ENCODE measurements at places on chromosomes 4 and X.

DNA sequence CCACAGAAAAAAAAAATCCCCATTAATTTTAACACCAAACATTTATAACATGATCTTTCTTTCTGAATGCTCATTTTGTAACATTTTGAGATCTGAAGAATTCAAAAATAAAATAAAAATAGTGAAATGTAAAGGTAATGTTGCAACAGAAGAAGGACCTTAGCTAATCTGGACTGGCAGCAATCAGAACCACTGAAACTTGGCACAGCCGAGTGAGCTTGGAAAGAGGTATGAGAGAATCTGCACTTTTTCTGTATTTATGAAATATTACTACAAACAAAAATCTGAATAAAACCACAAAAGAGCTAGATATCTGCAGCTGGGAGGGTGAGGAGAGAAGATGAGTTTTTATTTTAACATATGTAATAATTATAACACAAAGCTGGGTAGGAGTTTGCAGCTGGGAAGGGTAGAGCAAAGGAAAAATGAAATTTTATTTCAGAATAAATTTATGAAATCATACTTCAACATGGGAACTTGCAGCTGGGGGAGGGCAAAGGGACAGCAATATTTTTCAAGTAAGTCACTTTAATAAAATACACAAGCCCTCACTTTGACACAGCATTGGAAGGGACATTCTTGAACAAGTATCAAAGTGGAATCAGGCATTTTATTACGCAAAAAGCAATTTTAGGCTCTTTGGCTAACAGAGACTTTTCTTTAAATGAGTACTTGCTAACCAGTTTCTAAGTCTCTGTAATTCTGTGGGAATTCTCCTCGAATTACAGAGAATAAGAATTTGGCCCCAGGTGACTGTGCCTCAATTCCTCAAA is 26.7 kb downstream of the DKK2 start:
- DNase-seq: no peak

DNA sequence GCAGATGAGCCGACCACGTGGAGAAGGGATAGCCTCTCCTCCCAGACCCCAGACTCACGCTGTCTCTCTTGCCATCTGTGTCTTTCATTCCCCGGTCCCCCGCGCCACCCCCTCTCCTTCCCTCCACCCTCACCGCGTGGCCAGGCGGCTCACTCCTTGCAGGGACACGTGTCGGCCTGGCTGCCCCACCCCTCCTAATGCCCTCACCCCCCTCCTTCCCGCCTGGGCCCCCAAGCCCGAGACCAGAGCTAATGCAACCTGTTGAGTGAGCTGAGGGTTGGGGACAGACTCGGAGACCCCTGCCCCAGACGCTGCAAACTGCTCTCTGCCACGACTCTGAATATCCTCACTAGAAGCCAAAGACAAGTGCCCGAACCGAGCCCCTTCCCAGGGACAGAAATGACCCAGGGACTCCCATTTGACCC is 1.8 kb downstream of the SLC38A5 start:
- peak; percentile 32 for DNase-seq

GRCh38 chrX:145843146-145843904 is 25.7 kb downstream of the SLITRK2 start:
- no peak for DNase-seq

- peak; percentile 63 for DNase-seq
Measured at GRCh38 chr4:176377780-176378179, 58.0 kb downstream of the SPCS3 start.

DNA sequence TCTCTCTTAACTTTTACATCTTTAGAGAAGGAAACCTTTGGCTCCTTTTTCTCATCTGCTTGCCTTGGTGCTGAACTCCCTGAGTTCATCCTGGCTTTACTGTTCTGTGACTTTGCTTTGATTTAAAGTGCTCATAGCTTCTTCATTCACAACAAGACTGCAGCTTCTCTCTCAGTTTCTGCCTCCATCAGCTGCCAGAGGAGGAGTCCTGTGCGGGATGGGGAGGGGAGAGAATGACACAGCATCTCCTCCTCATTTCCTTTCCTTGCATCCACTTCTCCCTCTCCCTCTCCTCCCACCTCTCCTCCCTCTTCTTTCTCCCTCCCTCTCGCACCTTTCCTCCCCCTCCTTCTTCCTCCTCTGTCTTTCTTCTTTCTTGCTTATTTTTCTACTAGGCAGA is 42.0 kb downstream of the CBLL2 start:
- peak; percentile 0 for DNase-seq

- no peak for DNase-seq
Measured at GRCh38 chr4:1459722-1460511, 53.7 kb upstream of the NKX1-1 start.

GRCh38 chr4:7648544-7649395 is 214.0 kb upstream of the PSAPL1 start:
- no peak for DNase-seq

- DNase-seq: peak; percentile 60
Measured at GRCh38 chrX:63889001-63889400, 104.0 kb upstream of the ARHGEF9 start.

GRCh38 chr4:40310225-40310624 is 24.9 kb upstream of the CHRNA9 start:
- no peak for DNase-seq

- DNase-seq: no peak
Measured at GRCh38 chrX:152918707-152919106, 20.8 kb downstream of the ZNF185 start.

DNA sequence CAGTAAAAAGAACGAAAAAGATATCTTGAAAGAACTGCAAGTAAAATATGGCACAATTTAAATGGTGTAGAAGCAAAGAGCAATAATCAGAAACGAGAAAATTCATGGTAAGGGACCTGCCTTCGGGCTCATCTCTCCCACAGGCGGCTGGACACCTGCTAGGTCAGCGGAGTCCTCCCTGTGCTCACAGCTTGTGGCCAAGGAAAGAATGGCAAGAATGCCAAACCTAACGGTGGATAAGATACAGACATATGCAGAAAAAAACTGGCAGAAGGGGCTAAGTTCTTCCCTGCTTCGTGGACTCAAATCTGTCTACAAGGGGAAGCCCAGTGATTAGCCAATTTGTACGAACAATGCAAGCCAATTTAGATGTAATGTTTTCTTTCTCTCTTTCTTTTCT is 152.1 kb upstream of the VCX start:
- DNase-seq: no peak

DNA sequence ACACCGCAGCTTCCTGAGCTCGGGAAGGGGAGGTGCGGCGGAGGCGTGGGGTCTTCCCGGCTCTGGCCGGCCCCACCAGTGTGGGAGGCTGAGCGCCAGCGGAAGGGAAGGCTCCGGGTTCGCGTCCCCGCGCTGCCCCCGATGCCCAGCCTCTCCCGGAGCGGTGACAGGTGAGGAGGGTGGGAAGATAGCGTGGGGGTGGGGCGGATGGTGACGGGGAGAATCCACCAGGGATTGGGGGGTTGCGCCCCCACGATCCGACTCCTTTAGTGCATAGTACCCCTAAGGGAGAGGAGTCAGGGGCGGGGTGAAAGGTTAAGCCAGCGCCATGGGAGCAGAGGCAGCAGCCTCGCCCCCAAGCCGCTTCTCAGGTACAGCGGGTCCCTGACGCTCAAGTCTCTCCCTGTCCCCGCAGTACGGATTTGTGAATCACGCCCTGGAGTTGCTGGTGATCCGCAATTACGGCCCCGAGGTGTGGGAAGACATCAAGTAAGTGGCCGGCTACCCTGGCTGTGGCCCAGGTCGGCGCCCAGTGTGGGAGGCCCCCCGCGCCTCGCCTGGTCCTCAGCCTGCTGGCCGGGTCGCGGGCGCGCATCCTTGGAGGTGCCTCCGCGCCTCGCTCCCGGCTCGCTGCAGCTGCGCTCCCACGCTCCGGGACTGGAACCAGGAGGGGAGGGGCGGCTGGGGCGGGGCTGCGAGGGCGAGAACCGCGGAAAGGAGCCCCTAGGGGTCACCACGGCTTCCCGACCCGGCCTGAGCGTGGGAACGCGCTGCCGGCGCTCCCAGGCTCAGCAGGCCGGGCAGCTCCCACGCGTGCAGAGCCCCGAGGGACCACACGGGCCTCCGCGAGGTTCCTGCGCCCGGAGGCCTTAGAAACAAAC is 791 bp downstream of the GUCY1B1 start:
- peak; percentile 29 for DNase-seq

DNA sequence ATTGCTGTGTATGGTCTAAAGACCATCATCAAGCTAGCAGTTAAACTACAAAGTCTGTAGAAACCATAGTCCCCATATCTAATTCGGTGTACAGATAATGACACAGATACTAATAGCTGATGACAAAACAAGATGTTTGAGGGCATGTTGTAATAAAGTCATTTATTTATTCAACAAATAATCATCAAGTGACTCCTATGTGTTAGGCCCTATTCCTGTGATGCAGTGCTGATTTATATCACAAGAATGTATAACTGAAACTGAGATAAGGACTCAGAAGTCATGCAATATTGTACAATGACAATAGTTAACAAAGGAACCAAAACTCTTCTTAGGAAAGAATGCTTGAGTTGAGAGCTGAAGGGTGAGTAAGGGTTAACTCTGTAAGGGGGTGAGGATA is 315.0 kb upstream of the NR3C2 start:
- peak; percentile 63 for DNase-seq

GRCh38 chrX:37813570-37813969 is 33.7 kb downstream of the CYBB start:
- no peak for DNase-seq

DNA sequence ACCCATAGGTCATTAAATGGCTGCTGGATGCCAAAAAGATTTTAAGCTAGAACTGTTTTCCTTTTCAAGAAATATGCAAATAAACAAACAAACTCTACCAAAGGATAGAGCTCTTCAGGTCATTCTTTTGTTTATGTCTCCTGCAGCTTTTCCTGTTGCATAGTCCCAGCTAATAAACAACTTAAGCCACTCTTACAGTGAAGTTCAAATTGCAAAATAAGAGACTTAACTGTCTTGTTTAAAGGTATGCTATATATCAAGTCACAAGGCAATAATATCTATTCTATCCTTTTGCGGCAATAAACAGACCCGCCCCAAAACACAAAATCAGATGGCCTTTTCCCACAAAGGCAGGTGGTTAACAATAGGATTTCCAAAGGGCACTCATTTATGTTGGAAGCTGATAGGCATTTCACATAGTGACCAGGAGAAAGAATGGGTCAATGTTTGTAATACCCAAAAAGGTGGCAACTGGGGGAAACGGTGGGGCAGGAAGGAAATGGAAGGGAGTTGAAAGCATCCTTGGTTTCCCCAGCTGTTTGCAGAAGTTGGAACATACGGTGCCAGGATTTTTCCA is 15.3 kb downstream of the HAND2 start:
- DNase-seq: no peak

- peak; percentile 9 for DNase-seq
Measured at GRCh38 chrX:140764401-140764919, 54.9 kb downstream of the LINC00632 start.

DNA sequence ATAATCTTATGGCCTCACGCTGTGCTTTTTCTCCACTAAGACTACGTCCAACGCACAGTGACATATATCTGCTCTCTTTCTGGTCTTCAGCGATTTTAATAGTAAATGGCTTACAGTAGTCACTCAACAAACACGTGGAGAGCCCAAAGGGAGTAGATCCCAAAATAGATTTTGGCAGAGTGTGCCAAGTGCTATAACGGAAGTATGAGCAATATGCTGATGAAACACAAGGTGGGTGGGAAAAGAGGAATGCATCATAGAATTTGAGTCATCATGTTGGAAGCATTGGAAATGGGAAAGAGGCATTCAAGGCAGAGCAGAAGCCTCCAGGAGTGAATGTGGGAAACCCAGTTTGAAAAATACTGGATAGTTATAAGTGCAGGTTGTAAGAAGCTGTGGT is 129.1 kb upstream of the LDB2 start:
- DNase-seq: peak; percentile 96

GRCh38 chr4:109432696-109433095 is 919 bp upstream of the SEC24B start:
- peak; percentile 84 for DNase-seq

DNA sequence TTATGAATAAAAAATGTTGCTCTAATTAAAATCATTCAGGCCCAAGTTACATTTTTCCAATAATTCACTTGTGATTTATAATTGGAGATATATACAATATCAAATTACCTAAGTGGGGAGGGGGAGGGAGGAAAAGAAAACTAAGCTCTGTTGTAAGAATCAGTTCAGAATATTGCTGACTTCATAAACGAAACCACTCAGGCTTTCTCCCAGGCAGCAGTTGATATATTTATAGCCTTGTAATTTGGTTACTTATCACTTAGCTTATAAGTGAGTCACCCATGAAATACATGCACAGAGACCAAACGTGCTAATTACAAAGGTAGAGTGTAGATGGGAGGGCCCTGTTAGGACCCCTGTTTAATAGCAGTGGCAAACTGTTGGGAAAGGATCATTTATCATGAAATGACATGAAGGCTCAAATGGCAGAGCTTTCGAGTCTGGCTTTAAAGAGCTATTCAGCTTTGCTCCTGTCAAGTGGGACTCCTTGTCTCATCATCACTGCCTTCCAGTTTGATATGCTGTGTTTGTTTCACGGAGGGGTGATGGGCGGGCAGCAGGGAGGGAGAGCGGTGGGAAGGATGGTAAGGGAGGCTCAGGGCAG is 105.6 kb upstream of the PGRMC2 start:
- DNase-seq: no peak

DNA sequence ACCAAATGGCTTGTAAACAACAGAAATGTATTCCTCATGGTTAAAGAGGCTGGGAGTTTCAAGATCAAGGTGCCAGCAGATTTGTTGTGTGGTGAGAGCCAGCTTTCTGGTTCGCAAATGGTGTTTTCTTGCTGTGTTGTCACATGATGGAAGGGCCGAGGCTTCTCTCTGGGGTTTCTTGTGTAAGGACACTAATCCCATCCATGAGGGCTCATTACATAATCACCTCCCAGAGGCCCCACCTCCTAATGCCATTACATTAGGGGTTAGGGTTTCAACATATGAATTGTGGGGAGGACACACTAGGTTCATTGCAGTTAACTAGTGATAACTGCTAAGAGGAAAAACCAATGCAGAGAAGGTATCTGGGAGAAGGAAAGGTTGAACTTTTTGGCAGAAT is 103.5 kb upstream of the ENPEP start:
- DNase-seq: no peak

GRCh38 chr4:153269218-153269990 is 65.2 kb downstream of the TRIM2 start:
- no peak for DNase-seq

Data from epithelial cell of esophagus (primary cell).